BJ (cell line): ENCODE measurements at places on chromosomes 11 and 22.
A peak's percentile ranks its signal among the peaks of the same experiment; 100 is the strongest.

DNA sequence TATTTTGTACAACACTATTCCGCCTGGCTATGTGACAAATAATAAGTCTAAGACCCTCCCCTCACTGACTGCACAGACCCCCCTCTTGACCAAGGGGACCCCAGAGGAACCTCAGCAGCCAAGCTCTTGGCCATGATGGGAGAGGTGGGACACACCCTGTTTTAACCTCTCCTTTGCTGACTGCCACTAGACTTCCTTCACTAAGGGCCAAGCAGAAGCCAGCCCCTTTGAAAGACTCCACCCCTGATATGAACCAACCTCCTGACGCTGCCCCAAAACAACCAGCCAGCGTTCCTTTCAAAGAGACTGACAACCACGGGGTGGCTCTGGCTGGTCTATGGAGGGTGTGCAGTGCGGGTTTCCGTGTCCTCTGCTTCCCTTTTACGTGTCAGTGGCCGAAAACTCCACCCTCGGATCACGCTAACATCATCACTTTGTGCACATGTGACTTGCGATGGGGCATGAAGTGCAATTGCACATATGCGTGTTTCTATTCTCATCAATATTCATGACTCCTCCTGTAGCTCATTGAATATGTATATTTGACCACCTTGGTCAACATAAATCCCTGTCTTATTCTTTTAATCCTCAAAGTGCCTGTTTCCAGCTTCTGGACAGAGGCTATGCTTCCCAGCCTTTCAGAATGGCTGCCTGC lies 643.9 kb downstream of the TBC1D22A start:
- no peak for DNase-seq

DNA sequence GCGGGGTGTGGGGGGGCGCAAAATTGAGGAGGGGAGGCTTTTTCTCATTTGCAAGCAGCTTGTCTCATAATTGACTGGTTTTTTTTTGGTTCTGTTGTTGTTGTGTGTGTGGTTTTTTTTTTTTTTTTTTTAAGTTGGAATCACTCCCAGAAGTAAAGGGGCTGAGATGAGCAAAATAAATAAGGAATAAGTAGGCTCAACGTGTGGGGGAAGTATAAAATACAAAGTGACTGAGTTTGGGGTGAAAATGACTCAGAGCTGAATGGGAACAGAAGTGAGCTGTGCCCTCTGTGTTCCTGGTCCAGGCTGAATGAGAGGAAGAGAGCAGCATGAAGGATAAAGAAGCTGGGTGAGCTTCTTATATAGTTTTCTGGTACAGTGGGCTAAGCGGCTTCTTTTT lies 90.0 kb downstream of the GRIK4 start:
- DNase-seq: no peak

- DNase-seq: no peak
Measured at GRCh38 chr11:68959465-68960293, 21.1 kb downstream of the MRGPRD start.

DNA sequence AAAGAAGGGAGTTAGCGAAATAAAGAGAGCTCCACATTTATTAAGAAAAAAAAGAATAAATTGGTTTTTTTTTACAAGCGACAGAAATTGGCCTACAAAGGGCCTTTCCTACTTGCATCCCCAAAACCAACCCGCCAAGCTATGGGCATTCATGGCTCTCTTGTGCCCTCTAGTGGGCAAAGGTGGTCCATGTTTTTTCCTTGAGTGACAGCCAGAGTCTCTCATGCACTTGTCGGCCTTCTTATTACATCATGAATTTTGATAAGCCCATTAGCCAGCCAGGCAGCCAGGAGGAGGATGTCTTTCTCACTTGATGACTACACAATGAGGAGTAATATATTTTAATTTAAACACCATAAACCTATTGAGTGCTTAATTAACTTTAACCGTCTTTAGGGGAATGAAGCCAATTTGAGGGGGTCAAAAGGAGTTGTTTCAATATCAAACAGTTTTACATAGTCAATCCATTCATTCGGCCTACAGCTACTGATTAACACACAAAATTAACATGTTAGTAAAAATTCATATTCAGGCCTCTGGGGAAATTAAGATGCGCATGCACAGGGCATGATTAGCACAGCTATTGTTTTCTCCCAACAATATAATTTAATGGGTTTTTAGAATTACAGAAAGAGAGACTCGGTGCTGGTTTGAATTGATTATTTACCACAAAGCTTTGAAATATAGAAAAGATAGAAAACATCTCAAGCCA lies 85.5 kb downstream of the RCN1 start:
- DNase-seq: peak; percentile 10

DNA sequence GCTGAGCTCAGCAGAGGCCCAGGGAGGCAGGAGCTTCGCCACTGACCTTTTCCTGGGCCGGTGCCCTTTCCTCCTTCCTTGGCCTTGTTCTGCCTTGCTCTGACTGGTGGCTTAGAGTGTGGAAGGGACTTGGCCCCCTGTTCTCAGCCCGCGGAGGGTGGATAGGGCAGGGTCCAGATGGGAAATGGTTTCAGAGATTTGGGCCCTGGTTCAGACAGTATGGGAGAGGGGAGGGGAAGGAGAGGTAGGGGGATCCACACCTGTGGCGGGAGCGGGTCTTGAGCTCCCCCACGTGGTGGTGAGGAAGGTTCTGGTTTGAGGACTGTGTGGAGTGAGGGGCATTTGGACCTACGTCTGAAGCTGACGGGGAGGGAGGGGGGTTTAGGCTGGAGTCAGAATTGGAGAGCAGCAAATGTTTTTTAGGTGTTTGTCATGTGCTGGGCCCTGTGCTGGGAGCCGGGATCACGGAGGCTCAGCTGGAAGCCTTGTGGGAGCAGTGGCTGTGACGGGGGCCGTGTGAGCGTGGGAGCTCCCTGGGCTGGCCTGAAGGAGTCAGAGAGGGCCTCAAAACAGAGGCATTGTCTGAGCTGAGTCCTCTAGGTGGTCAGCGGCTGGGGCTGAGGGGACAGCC lies 27.2 kb downstream of the SHANK3 start:
- no peak for DNase-seq

DNA sequence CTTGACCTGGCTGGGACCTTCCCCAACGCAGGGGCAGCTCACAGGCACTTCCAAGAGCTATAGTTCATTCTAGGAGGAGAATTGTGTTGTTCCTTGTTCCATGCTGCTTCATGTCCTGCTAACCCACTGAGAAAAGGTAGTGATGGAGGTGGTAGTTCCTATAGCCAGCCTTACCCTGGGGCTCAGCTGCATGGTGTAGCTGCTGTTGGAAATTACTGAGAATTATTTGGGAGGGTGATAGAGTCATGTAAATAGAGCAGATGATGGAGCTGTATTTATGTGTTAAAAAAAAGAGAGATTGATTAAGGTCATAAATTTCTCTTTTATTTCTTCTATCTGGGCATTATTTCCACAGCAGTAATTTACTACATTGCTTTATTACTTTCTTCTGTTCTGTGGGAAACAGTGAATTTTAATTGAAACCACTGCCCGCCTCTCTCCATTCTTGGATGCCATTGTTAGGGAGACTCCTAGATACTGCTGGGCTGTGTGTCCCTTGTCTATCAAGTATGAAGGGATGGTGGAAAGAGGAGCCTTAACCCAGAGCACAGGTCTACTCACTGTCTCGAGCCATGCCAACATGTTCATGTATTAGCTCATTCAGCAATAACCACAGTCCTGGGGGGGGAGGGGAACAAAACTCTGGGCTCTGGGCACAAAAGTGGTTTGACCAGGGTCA lies 309.2 kb downstream of the FAT3 start:
- no peak for DNase-seq

- no peak for DNase-seq
Measured at GRCh38 chr11:121933694-121934093, 182.3 kb downstream of the BLID start.
